ENCODE measurements at places on chromosomes 3 and 15.

GRCh38 chr3:195897081-195897852, 11.1 kb downstream of the TNK2 start:
- peak; percentile 64 for DNase-seq

DNA sequence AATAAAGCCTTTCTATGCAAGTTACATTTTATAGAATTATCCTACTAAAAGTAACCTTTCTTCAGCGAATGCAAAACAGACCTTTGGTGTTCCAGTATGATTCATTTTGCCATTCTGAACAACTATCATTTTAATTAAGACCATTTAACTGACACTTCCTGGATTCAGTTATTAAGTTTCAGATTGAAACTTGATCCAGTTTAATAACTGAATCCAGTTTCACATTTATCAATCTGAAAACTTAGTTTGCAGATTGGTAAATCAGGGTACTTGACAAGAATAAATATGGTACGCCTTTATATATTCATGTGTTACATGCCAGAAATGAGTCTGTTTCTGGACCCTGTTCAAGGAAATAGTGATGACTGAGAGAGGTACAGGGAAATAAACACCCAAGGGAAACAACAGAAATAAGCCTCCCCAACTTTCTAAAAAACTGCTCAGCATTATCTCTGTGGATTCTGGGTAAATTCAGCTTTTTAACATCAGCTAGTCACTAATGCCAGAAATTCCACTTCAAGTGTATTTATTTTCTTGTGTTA, 23.3 kb upstream of the NFKBIZ start:
- no peak for DNase-seq

- no peak for DNase-seq
Measured at GRCh38 chr15:67843092-67843501, 3.3 kb upstream of the RNU6-1 start.

DNA sequence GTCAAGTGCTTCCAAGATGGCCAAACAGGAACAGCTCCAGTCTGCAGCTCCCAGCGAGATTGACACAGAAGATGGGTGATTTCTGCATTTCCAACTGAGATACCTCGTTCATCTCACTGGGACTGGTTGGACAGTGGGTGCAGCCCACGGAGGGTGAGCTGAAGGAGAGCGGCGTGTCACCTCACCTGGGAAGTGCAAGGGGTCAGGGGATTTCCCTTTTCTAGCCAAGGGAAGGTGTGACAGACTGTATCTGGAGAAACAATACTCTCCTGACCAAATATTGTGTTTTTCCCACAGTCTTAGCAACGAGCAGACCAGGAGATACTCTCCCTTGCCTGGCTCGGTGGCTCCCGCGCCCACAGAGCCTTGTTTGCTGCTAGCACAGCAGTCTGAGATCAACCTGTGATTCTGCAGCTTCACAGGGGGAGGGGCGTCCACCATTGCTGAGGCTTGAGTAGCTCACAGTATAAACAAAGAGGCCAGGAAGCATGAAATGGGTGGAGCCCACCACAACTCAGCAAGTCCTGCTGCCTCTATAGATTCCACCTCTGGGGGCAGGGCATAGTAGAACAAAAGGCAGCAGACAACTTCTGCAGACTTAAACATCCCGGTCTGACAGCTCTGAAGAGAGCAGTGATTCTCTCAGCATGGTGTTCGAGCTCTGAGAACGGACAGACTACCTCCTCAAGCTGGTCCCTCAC, 293.5 kb upstream of the SUCLG2 start:
- DNase-seq = peak; percentile 15

GRCh38 chr3:182596676-182597410, 196.5 kb upstream of the ATP11B start:
- DNase-seq = no peak

DNA sequence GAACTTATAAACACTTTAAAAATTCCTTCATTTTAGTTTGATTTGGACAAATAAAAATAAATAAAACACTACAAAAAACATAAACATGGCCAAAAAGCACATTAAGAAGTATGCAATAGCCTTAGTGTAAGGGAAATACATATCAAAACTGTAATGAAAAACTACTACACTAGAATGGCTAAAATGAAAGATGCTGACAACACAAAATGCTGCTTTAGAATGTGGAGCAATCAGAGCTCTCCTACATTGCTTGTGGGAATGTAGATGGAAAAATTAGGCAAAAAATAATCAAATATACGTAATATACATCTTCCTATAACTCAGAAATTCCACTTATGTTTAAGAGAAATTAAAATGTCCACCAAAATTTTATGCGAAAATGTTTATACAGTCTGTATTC, 96.2 kb downstream of the ABI3BP start:
- no peak for DNase-seq

Measured in HCEC 1CT (cell line).